Stimulated activated CD4-positive, alpha-beta T cell treated with anti-CD3 and anti-CD28 coated beads, Interleukin-1b, Interleukin-23, amount 100 ng/mL, for 4 hours (primary cell): ENCODE measurements at places on chromosomes 7 and 10.

- DNase-seq: no peak
These were observed 27.9 kb upstream of the USP6NL start for GRCh38 chr10:11639362-11639761.

- no peak for DNase-seq
These were observed 195.4 kb downstream of the MACC1 start for GRCh38 chr7:20021831-20022230.

GRCh38 chr7:101539784-101540183 lies 89.3 kb downstream of the MYL10 start:
- DNase-seq: no peak

- DNase-seq: peak; percentile 16
These were observed 11.7 kb downstream of the PLAC9 start for GRCh38 chr10:80144067-80144695.

DNA sequence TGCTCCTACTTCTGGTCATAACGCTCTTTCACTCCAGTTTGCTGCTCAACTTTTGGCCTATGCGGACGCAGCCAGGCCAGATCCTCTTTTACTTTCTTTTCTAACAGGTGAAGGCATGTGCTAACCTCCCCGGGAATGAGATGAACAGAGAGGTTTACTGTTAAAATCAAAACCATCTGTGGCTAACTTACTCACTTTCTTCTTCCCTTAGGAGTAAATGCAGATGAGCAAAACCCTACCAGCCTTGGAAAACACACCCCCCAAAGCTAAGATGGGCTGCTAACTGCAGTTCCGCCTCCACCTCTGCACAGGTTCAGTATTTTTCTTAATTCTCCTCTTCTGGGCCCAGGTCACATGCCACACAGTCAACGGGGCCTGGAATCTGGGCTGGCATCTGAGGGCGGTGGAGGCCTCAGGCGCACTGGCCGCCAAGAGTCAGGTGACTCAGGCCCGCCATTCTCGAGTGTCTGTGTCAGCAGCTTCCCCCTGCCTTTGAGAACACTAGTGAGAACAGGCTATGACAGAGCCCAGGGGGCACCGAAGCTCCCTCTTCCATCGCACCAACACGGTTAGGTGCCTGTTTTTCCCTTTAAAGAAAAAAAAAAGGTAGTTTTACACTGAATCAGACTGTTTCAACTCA lies 11.1 kb downstream of the FAM53B start:
- DNase-seq: no peak

- no peak for DNase-seq
These were observed 15.6 kb downstream of the CXCL12 start for GRCh38 chr10:44369296-44369695.

- DNase-seq: no peak
These were observed 79.0 kb upstream of the ODAD2 start for GRCh38 chr10:28077889-28078288.

GRCh38 chr7:95921543-95921942 lies 149.2 kb downstream of the DYNC1I1 start:
- no peak for DNase-seq

DNA sequence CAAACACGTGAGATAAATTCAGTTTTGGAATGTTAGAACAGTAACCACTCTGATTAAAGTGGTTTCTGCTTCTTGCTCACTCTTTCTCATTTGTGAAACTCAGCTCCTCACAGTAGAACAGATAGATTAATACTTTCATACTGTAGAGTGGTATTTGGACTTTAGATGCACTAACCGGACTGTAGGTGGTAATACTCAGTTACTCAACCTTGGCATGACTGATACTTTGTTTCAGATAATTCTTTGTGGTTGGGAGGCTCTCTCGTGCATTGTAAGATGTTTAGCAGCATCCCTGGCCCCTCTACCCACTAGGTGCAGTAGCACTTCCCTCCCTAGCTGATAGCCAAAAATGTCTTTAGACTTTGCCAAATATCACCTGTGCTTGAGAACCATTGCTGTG lies 37.6 kb downstream of the MCU start:
- DNase-seq: no peak

DNA sequence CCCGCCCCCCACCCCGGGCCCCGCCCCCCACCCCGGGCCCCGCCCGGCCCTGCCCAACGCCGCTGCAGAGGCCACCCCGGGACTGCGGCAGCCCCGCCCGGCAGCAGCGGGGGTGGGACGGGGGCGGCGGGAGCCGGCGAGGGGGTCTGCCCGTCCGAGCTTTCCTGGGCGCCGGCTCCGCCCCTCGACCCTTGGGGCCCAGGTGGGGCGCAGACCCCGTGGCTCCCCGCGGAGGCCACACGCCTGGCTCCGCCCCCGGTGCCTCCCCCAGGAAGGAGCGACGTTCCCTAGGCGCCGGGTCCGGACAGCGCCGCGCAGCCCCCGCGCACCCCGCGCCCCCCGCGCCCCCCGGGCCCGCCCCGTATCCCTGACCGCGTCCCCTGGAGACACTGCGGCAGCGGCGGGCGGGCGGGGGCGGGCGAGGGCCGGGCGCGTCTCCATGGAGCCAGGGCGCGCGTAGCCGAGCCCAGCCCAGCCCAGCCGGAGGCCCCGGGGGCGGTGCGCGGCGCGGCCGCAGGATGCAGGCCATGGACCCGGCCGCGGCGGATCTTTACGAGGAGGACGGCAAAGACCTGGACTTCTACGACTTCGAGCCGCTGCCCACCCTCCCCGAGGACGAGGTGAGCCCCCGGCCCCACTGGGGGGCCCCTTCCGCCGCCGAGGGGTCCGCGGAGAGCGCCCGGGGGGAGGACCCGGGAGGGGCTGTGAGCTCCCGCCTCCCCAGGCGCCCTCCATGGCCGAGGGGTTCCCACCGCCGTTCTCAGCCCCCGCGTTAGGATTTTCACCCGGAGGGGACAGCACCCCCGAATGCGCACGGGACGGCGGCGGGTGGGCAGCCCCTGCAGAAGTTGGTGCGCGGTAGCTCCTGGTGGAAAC lies at the start of gene KNDC1:
TSS of gene KNDC1 (plus strand) at position 270 of the 876 bp plus-strand sequence. CDS start at position 519, 249 bp downstream.
- no peak for DNase-seq

DNA sequence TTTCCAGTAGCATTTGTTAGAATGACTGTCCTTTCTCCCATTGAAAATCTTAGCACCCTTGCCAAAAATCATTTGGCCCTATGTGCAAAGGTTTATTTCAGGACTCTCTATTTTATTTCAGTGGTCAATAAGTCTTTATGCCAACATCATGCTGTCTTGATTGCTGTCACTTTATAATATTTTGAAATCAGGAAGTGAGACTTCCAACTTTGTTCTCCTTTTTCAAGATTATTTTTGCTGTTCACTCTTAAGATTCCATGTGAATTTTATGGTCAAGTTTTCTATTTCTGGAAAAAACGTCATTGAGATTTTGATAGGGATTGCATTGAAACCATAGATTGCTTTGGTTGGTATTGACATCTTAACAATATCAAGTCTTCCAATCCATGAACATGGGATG lies 65.1 kb downstream of the PAXIP1 start:
- no peak for DNase-seq

GRCh38 chr10:86325158-86325557 lies 41.4 kb downstream of the GRID1 start:
- DNase-seq: no peak

GRCh38 chr7:80134536-80135308 lies at the start of gene GNAI1:
GNAI1 (plus strand) TSS chr7:80134831; CDS start chr7:80135161, 330 bp downstream.
- DNase-seq: peak; percentile 18

DNA sequence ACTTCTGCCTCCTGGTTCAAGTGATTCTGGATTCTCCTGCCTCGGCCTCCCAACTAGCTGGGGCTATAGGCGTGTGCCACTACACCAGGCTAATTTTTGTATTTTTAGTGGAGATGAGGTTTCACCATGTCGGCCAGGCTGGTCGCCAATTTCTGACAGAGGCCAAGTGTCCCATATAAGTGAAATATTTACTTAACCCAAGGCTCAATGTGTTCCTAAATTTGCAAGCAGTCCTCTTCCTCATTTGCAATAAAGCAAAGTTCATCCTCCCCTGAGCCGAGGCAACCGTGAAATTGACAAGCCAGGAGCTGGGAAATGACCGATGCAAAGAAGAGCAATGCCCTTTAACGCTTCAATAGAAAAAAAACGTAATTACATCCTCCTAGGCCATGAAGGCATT lies 347.7 kb downstream of the FRMD4A start:
- DNase-seq: no peak

GRCh38 chr7:112129655-112130323 lies 76.4 kb downstream of the DOCK4 start:
- no peak for DNase-seq

DNA sequence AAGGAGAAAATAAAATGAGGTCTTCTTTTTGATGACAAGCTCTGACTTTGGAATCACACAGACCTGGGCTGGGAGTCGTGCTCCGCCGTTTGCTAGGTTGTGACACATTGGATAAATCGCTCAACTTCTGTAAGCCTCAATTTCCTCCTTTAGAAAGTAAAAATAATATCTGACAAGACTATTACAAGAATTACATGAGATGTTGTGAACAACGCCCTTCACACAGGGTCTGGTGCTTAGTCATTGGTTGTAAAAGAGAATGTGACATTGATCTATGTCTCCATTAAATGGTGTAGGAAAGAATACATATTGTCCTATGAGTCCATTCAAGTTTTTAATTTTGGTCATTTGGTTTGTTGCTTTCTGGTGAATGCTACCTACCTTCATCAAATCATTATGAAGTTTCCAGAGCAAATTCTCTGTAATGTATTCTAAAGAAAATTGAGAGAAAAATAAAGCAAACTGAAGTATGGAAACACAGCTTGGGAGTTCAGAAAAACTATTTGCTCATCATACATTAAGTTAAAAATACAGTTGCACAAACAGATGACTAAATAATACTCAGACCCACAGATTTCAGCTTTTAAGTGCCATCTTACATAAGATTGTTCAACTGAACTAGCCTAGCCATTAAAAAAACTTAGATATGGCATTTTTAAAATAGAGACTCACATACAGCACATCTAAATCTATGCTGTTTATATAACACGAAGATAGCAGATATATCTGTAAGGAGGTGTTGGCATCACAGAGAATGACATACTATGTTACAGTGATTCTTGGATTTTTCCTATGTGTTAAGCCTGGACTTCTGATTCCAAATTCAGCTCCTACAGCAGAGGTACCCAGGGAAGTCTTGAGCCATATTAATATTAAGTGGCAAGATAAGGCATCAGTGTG lies 12.3 kb upstream of the ADRB1 start:
- no peak for DNase-seq

GRCh38 chr7:26437003-26437532 lies 145.4 kb downstream of the SNX10 start:
- DNase-seq: no peak

DNA sequence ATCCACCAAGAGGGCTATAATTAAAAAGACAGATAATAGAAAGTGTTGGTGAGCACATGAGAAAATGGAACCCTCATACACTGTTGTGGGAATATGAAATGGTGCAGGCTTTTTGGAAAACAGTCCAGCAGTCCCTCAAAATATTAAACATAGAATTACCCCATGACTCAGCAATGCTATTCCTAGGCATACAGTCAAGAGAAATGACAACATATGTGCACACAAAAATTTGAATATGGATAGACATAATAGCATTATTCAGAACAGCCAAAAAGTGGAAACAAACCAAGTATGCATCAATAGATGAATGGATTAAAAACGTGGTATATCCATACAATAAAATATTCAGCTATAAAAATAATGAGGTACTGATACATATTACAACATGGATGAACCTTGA lies 64.5 kb upstream of the GDF10 start:
- no peak for DNase-seq

- DNase-seq: no peak
These were observed 260.6 kb downstream of the GLI3 start for GRCh38 chr7:41976411-41976810.

GRCh38 chr7:118699222-118699621 lies 474.7 kb downstream of the ANKRD7 start:
- DNase-seq: no peak

- DNase-seq: no peak
These were observed 150.3 kb downstream of the POLR1F start for GRCh38 chr7:19558527-19558926.

- no peak for DNase-seq
These were observed 29.7 kb downstream of the UNC5B start for GRCh38 chr10:71241830-71242621.

DNA sequence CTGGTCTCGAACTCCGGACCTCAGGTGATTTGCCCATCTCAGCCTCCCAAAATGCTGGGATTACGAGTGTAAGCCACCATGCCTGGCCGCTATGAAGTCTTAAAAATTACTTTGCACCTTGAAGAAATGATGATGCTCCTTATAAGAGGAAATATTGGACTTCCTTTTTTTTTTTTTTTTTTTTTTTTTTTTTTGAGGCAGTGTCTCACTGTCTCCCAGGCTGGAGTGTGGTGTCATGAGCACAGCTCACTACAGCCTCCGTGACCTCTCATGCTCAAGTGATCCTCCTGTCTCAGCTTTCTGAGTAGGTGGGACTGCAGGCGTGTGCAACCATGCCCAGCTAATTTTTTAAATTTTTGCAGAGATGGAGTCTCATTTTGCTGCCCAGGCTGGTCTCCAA lies 65.3 kb downstream of the KMT2E start:
- no peak for DNase-seq

DNA sequence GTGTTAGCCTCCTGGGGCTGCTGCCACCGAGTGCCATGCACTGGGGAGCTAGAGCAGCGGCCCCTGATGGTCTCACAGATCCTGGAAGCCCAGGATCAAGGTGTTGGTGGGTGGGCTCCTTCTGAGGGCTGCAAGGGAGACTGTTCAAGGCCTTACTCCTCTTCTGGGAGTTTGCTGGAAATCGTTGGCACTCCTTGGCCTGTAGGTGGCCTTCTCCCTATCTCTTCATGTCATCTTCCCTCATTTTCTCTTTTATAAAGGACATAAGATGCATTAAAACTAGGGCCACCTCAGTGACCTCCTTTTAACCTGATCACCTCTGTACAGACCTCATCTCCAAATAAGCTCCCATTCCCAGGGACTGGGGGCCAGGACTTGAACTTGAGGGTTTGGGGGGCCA lies 27.0 kb upstream of the ZNF862 start:
- no peak for DNase-seq

GRCh38 chr10:28845009-28845682 lies 167.8 kb downstream of the BAMBI start:
- DNase-seq: no peak

DNA sequence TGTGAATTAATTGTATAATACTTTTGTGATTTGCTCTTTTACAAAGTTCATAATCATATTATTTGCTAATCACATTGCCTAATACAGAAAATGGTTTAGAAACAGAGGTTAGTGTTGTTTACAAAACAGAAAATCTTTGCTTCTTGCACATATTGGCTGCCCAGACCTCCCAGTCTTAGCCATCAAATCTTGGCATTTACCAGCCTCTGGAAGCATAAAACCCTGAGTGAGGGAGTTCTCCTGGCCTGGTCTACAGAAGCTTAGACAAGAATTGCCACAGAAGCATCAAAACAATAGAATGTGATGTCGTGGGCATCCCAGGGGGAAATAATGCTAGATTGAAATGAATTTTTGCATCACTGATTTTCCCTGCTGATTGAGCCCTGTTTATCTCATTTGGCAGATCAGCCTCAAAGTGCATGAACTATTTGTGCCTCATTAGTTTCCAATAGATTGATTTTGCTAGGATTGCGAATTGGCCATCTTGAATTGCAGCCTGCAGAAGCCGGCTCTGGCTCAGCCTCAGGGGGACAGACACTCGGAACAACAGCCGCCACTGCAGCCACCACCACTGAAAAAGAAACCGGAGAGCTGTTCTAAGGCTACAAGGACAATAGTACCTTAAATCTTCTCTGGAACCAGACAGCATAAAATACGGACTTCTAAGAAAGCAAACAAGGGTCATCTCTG lies 11.1 kb upstream of the SORBS1 start:
- DNase-seq: no peak
